ENCODE measurements at places on chromosomes 6 and 20.

GRCh38 chr20:8967641-8968245, 101.1 kb upstream of the PLCB4 start:
- DNase-seq, result no peak

DNA sequence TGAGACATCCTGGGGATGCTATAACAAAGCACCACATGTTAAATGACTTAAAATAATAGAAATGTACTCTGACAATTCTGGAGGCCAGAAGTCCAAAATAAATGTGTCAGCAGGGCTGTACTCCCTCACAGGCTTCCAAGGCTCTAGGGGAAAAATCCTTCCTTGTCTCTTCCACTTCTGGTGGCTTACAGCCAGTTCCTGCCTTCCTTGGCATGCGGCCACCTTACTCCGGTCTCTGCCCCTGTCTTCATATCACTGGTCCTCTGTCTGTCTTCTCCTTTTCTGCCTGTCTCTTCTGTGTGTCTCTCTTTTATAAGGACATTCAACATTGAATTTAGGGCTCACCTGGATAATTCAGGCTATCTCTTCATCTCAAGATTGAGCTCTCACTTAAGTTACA, 155.3 kb upstream of the SYNCRIP start:
- no peak for DNase-seq

- DNase-seq, result no peak
These were observed 77.6 kb downstream of the HUS1B start for GRCh38 chr6:579339-579738.

DNA sequence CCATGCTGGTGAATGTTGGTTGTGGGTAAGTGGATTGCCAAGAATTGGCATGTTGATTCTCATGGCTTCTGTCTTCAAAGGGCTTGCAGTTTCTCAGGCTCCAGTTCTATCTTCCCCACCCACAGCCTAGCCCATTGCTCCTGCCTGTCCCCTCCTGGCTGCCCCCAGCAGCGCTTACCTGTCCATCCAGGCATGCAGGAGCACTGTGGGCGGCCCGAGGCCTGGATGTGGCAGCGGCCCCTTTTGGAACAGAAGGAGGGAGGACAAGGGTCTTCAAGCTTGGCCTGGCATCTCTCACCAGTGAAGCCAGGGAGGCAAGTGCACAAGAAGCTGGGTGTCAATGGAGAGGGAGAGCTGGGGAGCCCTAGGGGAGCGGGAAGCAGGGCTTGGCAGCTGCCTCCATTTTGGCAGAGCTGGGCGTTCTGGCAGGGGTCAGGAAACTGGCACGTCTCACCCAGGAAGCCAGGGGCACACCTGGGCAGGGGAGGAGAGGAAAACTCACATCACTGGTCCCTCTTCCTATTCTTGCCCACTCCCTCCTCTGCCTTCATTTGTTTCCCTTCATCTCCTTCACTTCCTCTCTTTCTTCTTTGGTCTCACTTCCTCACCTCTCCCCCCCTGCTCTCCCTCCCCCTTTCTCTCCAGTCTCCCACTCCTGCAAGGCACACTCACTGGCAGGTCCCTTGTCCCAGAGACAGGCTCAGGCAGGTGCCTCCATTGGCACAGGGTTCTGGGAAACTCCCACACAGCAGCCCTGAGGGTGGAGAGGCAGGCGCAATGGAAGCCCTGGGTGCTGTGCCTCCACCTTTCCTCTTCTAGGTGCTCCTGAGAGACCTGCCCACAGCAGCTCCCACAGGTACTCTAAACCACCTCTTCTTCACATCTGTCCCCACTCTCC, 1.3 kb downstream of the NOTCH4 start:
- no peak for DNase-seq

GRCh38 chr20:37506152-37506725, 14.8 kb upstream of the NNAT start:
- no peak for DNase-seq

DNA sequence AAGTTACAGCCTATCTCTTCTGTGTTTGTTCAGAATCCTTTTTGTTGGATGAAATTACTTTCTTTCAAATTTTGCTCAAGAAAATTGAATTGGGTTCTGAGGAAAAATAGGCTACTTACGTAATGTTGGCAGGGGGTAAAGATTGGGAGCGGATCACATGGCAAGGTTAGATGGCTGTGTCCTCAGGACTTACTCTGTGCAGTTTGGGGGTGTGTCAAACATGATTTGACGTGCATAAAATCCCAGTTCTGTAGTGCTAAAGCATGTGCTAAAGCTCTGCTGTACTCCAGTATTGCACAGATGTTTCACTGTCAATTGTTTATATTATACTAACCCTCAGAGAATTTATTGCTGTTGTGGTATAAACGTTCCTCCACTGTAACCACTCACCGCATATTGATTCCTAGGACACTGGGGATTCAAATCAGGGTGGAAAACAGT, 2.6 kb downstream of the NT5E start:
- no peak for DNase-seq

- no peak for DNase-seq
These were observed 40.9 kb upstream of the KIF13A start for GRCh38 chr6:18028332-18028731.

DNA sequence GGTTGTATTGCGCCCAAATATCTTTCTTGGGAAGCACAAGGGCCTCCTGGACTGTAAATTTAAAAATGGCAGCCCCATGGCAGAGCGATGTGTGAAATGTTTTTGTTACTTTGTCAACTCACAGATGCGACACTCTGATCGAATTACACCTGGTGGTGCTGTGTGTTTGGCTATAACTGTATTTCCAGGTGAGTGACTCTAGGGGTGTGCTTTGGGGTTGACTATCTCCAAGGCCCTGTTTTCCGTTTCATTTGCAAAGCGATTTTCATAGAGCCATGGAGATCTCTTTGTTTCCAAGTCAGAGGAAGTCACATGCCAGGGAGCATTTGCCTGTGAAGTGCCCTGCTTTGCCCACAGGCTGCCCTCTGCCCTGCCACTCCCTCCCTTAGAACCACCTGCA, 93.5 kb downstream of the CDC5L start:
- DNase-seq, result no peak

DNA sequence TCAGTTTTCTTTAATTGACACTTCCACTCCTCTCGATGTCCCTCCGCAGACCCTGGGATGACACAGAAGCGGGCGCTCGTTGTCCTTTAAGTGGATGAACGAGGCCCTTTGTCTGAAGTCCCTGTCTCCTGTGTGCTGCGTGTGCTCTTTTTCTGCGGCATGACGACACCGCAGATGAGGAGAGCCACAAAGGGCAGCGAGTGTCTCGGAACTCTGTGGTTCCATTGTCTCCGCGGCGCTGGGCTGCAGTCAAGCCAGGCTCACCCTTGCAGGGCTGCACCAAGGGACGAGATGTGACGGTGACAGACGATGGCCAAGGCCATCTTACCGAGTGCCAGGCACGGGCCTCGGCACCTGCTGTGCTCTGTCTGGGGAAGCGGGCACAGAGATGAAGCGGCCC, 10.6 kb downstream of the PRR18 start:
- DNase-seq, result no peak

DNA sequence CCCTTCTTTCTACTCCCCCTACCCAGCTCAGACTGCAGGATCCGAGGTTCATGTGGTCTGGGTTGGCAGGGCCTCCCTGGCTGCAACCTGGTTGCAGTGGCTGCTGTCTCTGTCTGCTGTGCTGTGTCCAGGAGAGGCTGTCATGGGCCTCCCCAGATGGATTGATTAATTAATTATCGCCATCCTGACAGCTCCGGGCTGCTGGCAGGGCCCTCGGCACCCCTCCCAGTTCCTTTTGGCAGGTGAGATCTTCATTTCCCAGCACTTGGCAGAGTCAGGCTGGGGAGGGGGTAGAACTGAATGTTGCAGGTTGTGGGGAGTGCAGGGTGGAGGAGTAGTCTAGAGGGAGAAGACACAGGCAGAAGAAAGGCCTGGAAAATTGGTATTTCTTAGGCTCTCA, 56.7 kb upstream of the ZFAND3 start:
- DNase-seq, result no peak

GRCh38 chr20:34951252-34951651, 4.4 kb downstream of the GSS start:
- DNase-seq, result no peak

GRCh38 chr6:23097566-23097965, 528.2 kb downstream of the HDGFL1 start:
- DNase-seq, result no peak

DNA sequence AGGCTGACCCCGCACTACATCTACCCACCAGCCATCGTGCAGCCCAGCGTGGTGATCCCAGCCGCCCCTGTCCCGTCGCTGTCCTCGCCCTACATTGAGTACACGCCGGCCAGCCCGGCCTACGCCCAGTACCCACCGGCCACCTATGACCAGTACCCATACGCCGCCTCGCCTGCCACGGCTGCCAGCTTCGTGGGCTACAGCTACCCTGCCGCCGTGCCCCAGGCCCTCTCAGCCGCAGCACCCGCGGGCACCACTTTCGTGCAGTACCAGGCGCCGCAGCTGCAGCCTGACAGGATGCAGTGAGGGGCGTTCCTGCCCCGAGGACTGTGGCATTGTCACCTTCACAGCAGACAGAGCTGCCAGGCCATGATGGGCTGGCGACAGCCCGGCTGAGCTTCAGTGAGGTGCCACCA, 16.4 kb downstream of the RBM38 start:
- DNase-seq, result no peak

- DNase-seq, result no peak
These were observed at the start of gene THEMIS for GRCh38 chr6:127900935-127901334. Gene THEMIS, minus strand, starts transcription at chr6:127901058. Its CDS starts 126 bp downstream, at chr6:127900932.

DNA sequence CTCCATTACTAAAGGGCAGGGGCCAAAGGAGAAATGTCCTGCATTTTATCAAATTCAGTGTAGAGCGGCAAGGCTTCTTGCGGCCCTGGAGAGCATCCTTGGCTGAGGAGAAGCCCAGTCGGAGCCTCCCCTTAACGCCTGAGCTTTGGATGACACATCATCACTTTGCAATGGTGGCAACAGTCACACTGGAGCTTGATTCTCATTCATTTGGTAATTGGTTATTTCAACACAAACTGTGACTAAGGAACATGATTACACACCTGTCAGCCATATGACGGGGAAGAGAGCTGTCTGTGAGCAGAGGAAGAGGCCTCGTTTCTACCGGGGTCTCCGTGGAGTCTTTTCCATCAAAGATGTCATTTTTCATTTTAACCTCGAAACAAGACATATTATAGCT, 81.4 kb downstream of the SOBP start:
- DNase-seq, result peak; percentile 34

GRCh38 chr20:14611479-14611878, 274.1 kb upstream of the FLRT3 start:
- peak; percentile 39 for DNase-seq

All from trophoblast cell (in vitro differentiated cells and primary cell).